Kidney glomerular epithelial cell (primary cell): ENCODE measurements at places on chromosomes 5 and 9.

- no peak for DNase-seq
Observed at GRCh38 chr5:2750758-2751464, 566 bp downstream of the IRX2 start.

- peak; percentile 78 for DNase-seq
Observed at GRCh38 chr5:33441241-33442177, 744 bp downstream of the TARS1 start.

DNA sequence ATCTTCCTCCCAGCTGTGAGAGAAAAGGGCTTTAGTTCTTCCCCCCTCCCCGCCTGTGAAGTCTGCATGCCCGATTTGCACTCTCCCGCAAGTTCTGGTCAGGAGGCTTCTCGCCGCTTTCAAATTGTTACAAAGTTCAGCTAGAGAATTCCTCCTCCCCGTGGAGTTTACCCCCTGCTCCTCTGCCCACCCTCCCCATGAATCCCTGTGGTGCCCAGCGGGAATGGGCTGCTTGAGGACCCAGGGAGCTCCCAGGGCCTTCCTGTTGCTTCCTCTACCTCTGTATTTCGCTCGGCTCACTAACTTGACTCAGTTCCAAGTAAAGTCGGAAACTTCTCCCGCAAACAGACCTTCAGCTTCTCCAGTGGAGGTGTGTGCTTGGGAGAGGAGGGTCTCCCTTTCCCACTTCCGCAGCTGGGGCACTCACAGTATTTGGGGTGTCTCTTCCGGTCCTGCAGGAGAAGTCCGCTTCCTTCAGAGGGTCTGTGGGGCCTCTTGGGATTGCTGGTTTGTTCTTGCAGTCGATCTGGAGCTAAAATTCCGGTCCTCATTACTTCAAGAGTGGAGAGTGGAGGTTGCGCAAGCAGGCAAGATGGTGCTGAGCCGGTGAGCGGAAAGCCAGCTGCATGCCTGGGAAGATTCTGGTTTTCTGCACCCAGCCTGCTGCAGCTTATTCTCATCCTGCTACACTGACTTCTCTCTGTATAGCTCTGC is 97.8 kb downstream of the ADAMTS12 start:
- no peak for DNase-seq

DNA sequence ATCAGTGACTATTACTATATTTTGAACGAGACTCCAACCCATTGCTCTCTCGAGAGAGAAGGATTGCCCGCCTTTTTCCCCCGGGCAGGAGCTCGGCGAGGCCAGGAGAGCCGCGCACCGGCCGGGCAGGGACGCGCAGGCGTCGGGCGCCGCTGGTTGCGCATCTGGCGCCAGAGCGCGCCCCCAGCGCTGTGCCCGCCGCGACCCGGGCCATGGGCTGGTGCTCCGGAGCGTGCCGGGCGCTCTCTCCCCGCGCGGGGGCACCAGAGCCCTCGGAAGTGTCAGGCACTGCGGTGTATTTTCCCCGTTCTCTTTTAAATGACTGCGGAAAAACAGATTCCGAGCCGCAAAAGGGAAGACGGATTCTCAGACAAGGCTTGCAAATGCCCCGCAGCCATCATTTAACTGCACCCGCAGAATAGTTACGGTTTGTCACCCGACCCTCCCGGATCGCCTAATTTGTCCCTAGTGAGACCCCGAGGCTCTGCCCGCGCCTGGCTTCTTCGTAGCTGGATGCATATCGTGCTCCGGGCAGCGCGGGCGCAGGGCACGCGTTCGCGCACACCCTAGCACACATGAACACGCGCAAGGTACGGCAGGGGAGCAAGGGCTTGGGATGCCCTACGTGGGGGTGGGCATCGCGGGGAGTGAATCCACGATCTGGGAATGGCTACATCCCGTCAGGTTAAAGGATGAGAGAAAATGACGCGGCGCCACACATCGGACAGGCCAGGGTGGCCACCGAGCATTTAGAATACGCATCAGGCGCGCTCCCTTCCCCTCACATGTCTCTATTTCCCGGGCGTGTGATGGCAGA is 1.1 kb upstream of the NTRK2 start:
- DNase-seq: peak; percentile 48

- DNase-seq: no peak
Observed at GRCh38 chr5:116566251-116566650, 8.4 kb downstream of the SEMA6A start.

GRCh38 chr5:1000329-1000728 is 8.3 kb upstream of the NKD2 start:
- no peak for DNase-seq

GRCh38 chr5:123264394-123264793 is 158.8 kb downstream of the CEP120 start:
- DNase-seq: no peak

DNA sequence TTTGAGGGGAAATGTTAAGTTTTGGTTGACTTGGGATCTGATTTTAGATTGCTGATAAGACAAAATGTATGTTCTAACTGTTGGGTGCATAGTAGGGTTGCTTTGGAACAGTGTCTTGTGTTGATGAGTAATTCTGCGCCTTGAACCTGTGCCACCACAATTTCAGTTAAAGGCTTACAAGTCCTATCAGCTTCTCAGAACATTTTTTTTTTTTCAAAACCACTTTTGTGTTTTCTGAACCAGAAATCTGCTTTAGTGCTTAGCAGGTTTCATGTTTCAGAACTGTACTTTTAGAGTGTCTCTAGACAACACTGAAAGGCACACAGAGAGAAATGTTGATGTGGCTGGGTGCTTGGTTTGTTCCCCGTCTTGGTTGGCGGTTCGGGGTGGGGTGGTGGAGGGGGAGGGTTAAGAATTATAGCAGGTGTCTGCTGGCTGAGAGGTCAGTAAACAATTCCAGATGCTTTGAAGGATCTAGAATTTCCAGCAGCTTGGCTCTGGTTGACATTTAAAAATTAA is 84.6 kb downstream of the ANKRD55 start:
- DNase-seq: no peak

DNA sequence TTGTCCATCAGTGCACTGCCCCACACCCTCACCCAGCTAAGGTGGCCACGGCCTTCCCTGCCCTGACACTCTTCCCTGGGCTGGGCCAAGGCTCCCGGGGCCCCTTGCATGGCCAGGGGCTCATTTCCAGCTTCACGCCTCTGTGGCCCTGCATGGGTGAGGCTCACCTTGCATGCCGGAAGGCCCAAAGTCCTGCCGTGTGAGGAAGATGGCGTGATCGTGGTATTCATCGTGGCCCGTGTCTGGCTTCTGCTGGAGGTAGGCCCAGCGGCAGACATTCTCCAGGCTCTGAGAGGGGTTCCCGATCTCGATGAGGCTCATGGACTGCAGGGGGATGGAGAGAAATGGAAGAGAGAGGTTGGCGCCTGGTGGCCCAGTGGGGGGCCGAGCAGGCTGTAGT is 98.4 kb downstream of the ZNF354C start:
- DNase-seq: no peak

GRCh38 chr9:7146582-7146981 is 388.8 kb downstream of the KDM4C start:
- no peak for DNase-seq

- no peak for DNase-seq
Observed at GRCh38 chr9:35729101-35729500, 2.9 kb downstream of the TLN1 start.

- no peak for DNase-seq
Observed at GRCh38 chr9:38373679-38374078, 18.8 kb upstream of the ALDH1B1 start.

- no peak for DNase-seq
Observed at GRCh38 chr9:106324591-106325280, 538.2 kb upstream of the ZNF462 start.

- no peak for DNase-seq
Observed at GRCh38 chr9:18382243-18382642, 91.7 kb upstream of the ADAMTSL1 start.

DNA sequence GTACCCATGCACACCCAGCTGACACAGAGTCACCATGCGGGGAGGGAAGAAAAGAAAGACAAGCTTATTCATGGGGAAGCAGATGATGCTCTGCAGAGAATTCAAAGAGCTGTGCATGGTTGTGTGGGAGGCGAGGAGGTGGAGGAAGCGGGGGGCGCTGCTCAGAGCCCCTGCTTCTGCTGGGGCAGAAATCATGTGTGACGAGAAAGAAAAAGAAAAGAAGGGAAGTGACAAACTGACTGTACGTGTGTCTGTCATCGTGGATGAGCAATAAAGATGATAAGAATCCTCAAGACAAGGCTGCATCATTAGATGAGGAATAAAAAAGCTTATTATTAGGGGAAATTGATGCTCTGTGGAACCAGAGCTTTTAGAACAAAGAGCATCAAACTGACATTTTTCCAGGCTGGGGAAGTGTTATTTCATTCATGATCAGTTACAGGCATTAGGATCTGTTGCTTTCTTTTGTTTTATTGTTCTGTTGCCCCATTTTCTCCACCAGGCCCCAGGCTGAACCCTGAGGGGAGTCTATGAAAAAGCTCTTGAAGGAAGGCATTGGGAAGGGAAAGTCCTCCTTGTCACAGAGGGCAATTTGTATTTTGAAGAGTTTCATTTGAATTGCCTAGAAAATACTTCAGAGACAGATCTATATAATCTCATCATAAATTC is 20.3 kb upstream of the SH3RF2 start:
- no peak for DNase-seq

GRCh38 chr9:18368206-18368605 is 105.7 kb upstream of the ADAMTSL1 start:
- DNase-seq: no peak

DNA sequence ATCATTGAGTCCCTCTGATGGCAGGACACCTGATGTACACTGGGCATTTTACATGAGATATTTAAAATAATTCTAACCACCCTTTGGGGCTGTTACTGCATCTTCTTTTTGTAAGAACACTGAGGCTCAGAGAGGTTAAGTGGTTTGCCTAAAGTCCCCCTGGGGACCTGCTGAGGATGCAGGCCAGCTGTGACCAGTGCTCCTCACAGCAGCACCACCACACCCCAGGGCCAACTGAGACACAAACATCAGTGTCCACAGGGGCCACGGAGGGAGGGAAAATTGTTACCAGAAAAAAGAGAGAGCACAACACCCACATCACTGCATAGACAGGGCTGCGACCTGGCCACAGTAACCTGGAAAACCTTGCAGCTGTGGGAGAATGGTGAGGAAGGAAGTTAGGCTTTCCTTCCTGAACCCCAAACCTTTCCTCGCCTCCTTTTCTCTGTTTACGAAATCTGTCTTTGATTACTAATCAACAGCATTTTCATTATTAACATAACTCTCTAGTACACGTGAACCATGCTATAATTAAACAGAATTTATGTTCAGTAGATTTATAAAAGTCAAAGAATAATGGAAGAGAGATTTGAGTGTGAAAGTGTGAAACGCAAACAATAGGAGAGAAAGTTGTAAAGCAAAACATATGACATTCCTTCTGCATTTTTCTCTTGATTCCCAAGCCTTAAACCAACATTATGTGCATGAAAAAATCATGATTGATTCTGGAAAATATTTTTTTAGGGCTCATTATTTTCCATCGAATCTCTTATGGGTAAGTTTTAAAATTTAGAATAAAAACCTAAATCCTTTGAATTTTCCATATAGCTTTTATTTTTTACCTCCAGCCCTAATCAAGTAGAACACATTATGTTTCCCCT is 228.1 kb upstream of the DAPK1 start:
- no peak for DNase-seq

GRCh38 chr5:136766456-136766855 is 401.1 kb upstream of the TRPC7 start:
- no peak for DNase-seq

- no peak for DNase-seq
Observed at GRCh38 chr5:90528601-90529193, 687 bp downstream of the LYSMD3 start.

GRCh38 chr5:15367489-15367888 is 132.5 kb upstream of the FBXL7 start:
- DNase-seq: no peak

DNA sequence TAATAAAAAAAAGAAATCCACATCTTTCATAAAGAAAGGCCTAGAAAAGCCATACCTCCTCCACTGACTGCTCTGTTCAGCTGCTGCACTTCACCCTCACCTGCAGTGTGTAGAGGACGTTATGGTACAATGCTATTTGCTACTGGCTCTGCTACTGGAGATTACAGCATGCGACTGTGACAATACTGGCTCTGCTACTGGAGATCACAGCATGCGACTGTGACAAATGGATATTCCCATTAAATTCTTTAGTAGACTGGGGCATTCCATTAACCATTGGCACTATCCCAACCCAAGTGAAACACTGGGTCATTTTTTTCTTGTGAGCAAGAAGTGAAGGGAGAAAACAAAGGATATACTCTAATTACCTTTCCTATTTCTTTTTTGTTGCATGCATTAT is 1063.5 kb upstream of the DMAC1 start:
- no peak for DNase-seq

GRCh38 chr9:89139455-89139854 is 39.2 kb downstream of the SHC3 start:
- peak; percentile 1 for DNase-seq

GRCh38 chr5:65418661-65419060 is 63.1 kb downstream of the ADAMTS6 start:
- no peak for DNase-seq

- no peak for DNase-seq
Observed at GRCh38 chr5:123659011-123659410, 147.0 kb downstream of the CSNK1G3 start.

GRCh38 chr5:174295702-174296436 is 250.4 kb downstream of the NSG2 start:
- DNase-seq: no peak

- DNase-seq: no peak
Observed at GRCh38 chr9:68651280-68651893, 53.7 kb upstream of the PIP5K1B start.
